Ovary (tissue), 10 donors: ENCODE measurements at places on chromosomes 2 and 18. TPM values are rescaled to one million over a fixed set of nuclear protein-coding genes. Genes with fewer than 3 reads are reported as not detected.

- H3K36me3 ChIP-seq = no peaks in the 10 kb centered on the region
- H3K27me3 ChIP-seq = no peaks in the 10 kb centered on the region
- no peaks in the 10 kb centered on the region for H3K4me1 ChIP-seq
- DNase-seq = no peak
- H3K27ac ChIP-seq = no peak overlapping the region
Measured at GRCh38 chr2:233795735-233796171, 17.6 kb downstream of the MROH2A start.

DNA sequence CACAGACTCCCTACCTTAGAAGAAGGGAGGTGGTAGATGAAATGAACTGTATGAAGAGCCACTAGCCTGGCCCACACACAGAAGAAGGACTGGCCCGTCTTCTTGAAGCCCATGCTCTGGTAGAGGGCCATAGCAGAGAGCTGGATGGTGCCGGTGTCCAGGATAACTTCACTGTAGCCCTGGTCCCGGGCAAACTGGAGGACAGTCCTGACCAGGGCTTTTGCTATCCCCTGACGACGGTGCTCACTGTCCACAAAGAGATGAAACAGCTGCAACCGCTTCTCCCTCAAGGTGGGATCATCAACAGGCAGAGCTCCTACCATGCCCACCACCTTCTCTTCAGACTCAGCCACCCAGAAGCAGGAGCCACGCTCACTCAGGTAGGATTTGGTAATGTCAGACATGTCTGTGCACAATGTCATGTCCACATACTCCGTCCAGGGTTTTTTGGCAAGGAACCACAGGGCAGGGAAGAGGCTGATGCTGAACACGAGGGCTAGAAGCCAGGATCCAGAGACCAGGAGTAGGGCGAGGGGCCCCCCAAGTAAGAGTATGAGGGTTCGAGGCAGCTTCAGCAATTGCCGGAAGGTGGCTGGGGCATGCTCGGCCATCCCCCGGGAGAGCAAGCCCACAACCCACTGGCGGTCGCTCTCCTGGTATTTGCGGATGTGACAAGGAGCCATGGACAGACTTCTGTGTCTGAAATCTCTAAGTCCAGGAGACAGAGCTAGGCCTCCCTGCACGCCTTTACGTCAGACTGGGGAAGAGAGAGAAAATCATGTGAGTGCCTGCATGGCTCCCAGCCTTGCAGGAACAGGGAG lies 1.1 kb downstream of the NAT8 start:
- no peak for DNase-seq
- no peaks in the 10 kb centered on the region for H3K36me3 ChIP-seq
- no peaks in the 10 kb centered on the region for H3K27me3 ChIP-seq
- H3K27ac ChIP-seq = no peak overlapping the region
- H3K4me3 ChIP-seq = no peak overlapping the region

The LYG1 gene
- total RNA-seq = 1.0 TPM

The CAMKMT gene
- total RNA-seq = 10.1 TPM

The DSEL gene
- total RNA-seq = 9.1 TPM

GRCh38 chr2:82391386-82391785 lies 2067.7 kb downstream of the SUCLG1 start:
- no peak overlapping the region for H3K4me3 ChIP-seq
- H3K36me3 ChIP-seq = no peaks in the 10 kb centered on the region
- H3K27ac ChIP-seq = no peak overlapping the region
- DNase-seq = no peak
- no peaks in the 10 kb centered on the region for H3K27me3 ChIP-seq

DNA sequence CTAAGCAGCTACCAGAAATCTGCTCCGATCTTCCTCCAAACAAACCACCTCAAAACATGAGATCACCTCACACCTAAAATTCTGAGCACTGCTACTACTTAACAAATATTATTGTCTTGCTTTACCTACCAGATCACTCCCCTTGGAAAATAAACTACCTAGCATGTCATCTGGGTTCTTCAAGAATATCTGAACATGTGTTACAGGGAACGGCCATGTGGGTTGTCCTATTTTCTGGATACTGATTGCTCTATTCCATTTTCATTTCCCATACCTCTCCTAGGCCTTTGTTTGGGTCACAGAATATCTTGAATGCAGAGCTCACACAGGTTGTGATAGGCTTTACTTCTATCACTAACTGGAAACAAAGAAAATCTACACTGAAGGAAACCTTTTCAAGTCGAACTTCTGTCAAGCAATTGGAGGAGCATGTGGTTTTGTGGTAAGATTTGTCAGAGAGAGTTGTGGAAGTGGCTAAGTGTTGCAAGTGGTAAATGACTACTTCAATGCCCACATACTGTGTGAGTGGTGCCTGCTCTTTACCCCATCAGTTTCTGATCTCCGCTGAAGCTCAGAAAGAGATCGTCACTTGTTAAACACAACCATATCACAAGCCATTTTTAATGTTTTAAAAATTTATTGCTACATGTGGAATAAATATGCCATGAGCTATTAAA lies 739.1 kb upstream of the ZEB2 start:
- no peak for DNase-seq
- H3K27ac ChIP-seq = no peak overlapping the region
- H3K4me3 ChIP-seq = no peak overlapping the region

The ALKAL2 gene
- total RNA-seq = 31.9 TPM

GRCh38 chr2:9556121-9556743 lies 602 bp upstream of the ADAM17 start:
- H3K4me1 ChIP-seq = peaks cover 5% of the 10 kb centered on the region
- H3K4me3 ChIP-seq = peak overlapping the region; percentile 92
- peak overlapping the region; percentile 97 for H3K27ac ChIP-seq
- no peaks in the 10 kb centered on the region for H3K36me3 ChIP-seq
- DNase-seq = no peak
- no peaks in the 10 kb centered on the region for H3K27me3 ChIP-seq

DNA sequence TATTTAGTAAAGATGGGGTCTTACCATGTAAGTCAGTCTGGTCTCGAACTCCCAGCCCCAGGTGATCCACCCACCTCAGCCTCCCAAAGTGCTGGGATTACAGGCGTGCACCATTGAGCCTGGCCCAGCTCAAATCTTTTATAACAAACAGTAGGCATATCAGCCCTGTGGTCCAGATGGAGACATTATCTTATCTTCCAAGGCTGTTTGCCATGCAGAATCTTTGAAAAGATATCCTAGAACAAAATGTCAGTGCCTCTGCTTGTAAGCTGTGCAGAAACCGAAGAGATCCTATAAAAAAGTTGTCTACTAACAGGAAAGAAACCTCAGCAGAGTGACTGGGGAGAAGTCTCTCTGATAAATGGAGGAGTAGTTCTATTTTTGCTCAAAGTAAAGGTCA lies 142.1 kb downstream of the PTH2R start:
- no peaks in the 10 kb centered on the region for H3K4me1 ChIP-seq
- no peak overlapping the region for H3K4me3 ChIP-seq
- no peaks in the 10 kb centered on the region for H3K27me3 ChIP-seq
- H3K27ac ChIP-seq = no peak overlapping the region
- H3K36me3 ChIP-seq = no peaks in the 10 kb centered on the region
- no peak for DNase-seq

GRCh38 chr18:68262690-68263294 lies 452.1 kb downstream of the TMX3 start:
- no peak overlapping the region for H3K27ac ChIP-seq
- H3K4me1 ChIP-seq = no peaks in the 10 kb centered on the region

The CTNNA2 gene
- total RNA-seq = not detected

DNA sequence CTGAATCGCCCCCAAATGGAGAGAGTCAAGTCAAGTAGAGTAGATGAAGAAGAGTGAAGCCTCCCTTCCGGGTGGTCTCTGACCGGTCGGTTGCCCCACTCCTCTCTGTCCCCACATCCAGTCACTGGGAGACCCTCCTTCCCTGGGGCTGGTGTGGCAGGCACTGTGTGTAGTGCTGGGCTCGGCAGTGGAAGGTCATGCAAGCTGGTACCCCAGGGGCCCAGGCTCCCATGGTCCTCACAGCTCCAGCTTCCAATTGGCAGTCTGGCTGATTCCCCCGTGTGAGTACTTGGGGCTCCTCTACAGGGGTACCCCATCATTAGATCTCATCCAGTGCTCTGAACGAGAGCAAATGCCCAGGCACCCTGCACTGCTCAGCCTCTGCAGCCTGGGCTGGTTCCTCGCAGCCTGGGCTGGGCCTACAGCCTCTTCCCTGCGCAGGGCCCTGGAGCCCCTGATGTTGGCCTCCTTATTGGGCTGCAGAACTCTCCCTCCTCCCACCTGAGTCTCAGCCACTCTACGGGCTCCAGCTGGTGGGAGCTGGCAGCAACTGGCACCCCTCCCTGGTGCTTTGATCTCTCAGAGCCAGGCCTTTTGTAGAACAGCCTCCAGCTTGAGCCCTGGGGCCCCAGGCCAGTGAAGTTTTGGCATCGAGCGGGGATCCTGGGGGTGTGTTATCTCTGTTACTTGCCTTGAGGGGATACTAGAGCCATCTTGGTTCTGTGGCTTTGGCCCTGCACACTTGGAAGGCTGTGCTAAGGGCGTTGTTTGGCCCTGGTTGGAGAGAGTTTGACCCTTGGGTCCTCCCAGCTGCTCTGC lies 187.8 kb upstream of the HDAC4 start:
- no peak for DNase-seq
- no peaks in the 10 kb centered on the region for H3K4me1 ChIP-seq
- no peaks in the 10 kb centered on the region for H3K36me3 ChIP-seq

The CERKL gene
- 0.12 TPM for total RNA-seq

GRCh38 chr2:10785260-10785659 lies 27.3 kb downstream of the PDIA6 start:
- H3K4me1 ChIP-seq = no peaks in the 10 kb centered on the region
- no peaks in the 10 kb centered on the region for H3K27me3 ChIP-seq
- H3K36me3 ChIP-seq = no peaks in the 10 kb centered on the region
- no peak for DNase-seq

GRCh38 chr18:23515911-23516546 lies 12.7 kb downstream of the RMC1 start:
- peak; percentile 73 for DNase-seq
- no peaks in the 10 kb centered on the region for H3K27me3 ChIP-seq
- no peak overlapping the region for H3K4me3 ChIP-seq
- H3K27ac ChIP-seq = no peak overlapping the region

The SNED1 gene
- total RNA-seq = 32.7 TPM
